ENCODE measurements at places on chromosomes 12 and 14. TPM values are rescaled to one million over a fixed set of nuclear protein-coding genes. Genes with fewer than 3 reads are reported as not detected.
A peak's percentile ranks its signal among the peaks of the same experiment; 100 is the strongest.

GRCh38 chr14:39265033-39265432, 31.3 kb downstream of the MIA2 start:
- no peak for DNase-seq

SPIC gene
- total RNA-seq: not detected

DNA sequence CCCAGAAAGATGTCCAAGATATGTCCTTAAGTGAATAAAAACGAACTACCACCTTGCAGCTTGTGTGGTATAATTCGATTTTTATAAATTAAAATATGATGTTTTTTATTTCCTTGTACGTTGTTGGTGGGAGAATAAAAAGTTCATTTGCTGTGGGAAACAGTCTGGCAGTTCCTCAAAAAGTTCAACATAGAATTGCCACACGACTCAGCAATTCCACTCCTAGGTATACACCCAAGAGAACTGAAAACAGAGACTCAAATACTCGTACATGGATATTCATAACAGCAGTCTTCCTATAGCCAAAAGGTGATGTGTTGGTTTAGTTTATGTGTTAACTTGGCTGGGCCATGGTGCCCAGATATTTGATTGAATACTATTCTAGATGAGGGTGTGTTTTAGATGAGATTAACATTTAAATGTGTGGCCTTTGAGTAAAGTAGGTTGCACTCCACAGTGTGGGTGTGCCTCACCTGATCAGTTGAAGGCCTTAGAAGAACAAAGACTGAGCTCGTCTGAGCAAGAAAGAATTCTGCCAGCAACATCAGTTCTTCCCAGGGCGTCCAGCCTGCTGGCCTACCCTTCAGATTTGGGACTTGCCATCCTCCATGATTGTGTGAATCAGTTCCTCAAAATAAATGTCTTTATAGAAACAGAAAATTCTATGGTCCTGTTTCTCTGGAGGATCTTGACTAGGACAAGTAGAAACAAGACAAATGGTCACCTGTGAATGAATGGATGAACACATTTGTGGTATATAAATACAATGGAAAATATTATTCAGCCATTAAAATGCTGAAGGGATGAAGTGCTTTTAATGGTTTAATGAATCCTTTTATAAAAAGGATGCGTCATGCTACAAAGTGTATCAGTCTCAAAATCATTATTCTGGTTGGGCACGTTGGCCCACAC, 5.1 kb upstream of the DENR start:
- DNase-seq: no peak

GRCh38 chr12:46237371-46238045, 31.3 kb downstream of the SLC38A1 start:
- DNase-seq: no peak

CD9 gene
- 8.9 TPM for total RNA-seq

SIX6 gene
- not detected for total RNA-seq

DNA sequence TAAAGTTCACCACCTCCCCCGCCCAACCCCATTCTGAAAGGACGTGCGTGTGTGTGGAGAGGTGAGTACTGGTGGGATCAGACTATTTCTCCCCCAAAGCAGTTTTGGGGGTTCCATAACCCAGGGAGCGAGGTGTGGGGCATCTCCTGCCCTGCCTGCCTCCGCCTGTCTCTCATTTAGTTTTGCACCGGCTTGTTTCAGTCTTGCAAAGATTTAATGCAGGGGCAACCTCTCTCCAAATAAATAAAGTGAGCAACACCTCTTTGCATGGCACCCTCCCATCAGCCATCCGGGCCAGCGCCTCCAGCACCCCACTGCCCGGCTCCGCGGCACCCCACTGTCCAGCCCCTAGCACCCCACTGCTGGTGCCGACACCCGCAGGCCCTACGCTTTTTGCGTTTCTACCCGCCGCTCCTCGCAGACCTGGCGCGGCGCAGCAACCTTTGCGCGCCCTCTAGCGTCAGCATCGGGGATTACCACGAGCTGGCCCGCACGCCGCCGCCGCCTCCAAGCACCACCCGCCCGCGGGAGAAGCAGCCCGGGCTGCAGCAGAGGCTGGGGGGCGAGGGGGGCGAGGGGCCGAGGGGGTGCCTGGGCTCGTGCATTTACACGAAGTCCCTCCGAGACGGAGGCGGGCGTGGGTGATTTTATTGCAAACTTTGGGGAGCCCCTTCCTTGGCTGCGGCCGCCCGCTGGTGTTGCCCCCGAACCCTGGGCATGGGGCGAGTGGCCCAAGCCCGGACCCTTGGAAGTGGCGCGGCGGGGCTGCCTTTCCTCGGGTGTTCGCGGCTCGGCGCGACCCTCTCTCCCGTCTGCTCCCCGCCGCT, 55.8 kb upstream of the VRK1 start:
- peak; percentile 54 for DNase-seq

DNA sequence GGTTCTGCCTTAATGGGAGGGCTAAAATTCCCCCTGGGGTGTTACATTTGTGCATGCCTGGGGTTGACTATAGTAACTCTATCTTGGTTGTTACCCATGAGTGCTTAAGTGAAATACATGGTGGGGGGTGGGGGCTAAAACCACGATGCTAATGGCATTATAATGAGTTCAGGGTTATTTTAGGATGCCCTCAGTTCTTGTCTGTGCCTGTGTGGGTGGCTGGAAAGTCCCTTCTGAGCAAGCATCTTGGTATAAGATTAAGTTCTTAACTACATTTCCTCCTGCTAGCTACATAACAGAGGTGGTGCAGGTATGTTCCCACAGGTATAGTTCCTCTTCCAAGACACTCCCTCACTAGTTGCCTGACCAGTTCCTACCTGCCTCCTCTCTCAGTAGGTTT, 822.3 kb downstream of the LRFN5 start:
- no peak for DNase-seq

DNA sequence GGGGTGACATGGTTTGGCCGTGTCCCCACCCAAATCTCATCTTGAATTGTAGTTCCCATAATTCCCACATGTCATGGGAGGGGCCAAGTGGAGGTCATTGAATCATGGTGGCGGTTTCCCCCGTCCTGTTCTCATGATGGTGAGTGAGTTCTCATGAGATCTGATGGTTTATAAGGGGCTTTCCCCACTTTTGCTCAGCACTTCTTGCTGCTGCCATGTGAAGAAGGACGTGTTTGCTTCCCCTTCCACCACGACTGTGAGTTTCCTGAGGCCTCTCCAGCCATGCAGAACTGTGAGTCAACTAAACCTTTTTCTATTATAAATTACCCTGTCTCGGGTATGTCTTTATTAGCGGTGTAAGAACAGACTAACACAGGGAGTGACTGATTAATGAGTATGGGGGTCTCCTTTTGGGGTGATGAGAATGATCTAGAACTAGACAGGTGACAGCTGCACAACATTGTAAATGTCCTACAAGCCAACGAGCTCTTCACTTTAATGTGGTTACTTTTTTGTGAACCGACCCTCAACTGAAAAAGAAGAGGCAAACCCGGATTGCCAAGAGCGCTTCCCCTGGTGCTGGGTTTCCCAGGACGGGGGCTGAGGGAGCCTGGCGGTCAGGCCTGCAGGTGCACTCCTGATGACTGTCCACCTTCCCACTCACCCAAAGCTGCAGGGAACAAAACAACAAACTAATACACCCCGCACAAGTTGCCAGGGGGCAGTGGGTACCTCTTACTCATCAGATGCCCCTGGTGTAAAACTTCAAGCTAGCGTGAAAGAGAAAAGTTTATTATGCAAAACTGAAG, 90.1 kb downstream of the NCOR2 start:
- no peak for DNase-seq

DNA sequence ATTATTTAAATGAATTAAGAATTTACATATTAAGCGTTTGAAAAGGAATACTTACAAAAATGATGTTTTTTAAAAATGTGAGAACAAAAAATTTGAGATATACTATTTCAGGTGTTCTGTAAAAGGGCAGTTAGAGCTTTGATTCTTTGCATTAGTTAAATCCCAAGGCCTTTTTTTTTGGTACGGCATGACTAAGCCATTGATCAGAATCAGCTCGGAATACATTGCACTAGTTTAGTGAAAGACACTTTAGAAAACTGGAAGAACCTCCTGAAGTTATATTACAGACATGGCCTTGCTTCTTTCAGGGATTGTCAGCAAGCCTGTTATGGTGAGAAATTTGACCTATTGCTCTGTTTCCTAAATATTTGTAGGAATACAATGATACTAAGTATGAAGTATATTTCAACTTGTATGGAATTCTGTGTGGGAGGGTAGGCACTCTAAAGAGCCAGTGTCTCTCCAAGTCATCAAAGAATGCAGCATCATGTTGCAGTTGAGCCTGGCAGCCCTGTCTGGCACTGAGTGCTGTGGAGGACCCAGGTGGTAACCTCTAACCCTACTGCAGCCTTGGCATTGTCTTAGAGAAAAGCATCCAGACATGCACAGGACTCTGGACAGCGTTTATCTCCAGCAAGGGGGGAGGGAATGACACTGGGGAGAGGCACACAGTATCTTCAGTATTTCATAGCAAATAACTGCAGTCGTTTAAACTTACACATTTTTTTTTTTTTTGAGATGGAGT, 1.5 kb downstream of the KLC1 start:
- DNase-seq: no peak

GRCh38 chr12:19095756-19096480, 33.6 kb upstream of the PLEKHA5 start:
- no peak for DNase-seq

- DNase-seq: no peak
Measured at GRCh38 chr14:89630101-89630829, 213.2 kb upstream of the FOXN3 start.

TMEM119 gene
- total RNA-seq: 0.27 TPM

SLC6A13 gene
- total RNA-seq: 0.81 TPM

- DNase-seq: no peak
Measured at GRCh38 chr12:53218551-53219291, 11.7 kb upstream of the ITGB7 start.

DNA sequence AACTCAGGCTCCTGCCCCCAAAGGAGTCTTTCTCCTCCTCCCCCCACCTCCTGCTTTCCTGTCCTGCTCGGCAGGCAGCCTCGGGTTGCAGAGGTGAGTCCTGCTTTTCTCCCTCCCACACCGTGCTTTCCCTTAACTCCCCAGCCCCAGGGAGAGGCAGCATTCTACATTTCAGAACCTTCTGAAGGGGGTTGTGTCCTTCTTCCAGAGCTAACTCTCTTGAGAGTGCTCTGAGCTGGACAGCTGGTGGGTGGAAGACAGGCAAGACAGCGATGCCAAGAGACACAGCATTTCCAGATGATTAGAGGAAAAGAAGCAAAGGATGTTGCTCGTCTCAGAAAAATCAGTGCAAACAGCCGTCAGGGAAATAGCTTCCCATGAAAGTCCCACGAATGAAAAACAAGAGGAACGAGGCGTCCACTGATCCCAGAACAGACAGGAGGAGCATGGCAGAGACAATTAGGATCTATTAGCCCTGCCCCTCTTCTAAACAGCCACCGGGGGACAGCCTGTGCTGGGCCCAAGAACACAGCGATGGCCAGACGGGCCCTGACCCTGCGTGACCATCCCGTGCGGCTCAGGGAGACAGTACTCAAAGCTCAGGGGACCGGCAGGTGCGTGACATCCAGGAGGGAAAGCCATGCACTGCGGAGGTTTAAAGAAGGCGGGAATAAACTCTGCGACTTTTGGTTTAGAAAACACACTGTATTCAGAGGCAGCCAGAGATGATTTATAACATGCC, 216.5 kb upstream of the RTL1 start:
- DNase-seq: no peak

GRCh38 chr12:75759842-75760572, 248.6 kb upstream of the KRR1 start:
- DNase-seq: no peak

- DNase-seq: no peak
Measured at GRCh38 chr14:75649773-75650172, 10.9 kb downstream of the ERG28 start.

GRCh38 chr14:65195042-65195719, 92.9 kb upstream of the MAX start:
- DNase-seq: no peak

DNA sequence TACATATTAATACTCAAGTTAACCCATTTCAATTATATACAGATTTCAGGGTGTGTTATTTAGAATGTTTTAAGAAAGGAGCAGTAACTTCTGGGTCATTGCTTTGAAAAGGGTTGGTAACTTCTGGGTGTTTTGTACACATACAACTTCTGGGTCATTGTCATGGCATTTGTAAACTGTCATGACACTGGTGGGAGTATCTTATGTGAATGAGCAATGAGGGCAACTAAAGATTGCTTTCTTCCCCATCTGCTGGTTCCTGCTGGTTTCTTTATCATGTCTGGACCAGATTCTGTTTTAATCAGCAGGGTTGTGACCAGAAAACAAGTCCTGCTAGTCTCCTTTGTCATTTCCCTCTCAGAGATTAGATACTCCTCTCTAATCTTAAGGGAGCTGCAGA, 713.3 kb downstream of the LRFN5 start:
- DNase-seq: no peak

- DNase-seq: no peak
Measured at GRCh38 chr12:123898673-123899072, 74.0 kb downstream of the CCDC92 start.

Data from naive thymus-derived CD4-positive, alpha-beta T cell (primary cell).